HS-5 (cell line): ENCODE measurements at places on chromosomes 6 and 20.

GRCh38 chr6:100230115-100230952, 234.4 kb downstream of the SIM1 start:
- no peak for DNase-seq

DNA sequence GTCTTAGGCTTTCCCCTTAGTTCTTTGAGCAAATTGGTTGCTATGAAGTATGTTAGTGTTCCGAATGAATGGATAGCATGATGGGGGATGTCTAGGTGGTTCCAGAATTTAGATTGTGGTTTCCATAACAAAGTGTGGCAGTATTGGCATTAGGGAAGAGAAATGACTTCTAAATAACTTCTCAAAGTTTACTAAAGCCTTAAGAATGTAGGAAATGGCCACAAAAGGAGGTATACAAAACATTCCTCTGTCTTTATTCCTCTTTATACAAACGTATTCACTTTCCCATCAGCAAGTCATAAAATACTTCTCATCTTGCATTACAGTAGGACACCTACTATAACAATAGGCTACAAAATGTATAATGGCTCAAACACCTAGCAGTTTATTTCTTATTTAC, 279.6 kb downstream of the ESR1 start:
- DNase-seq: no peak

- DNase-seq: no peak
Observed at GRCh38 chr6:132725471-132725870, 11.6 kb upstream of the VNN1 start.

DNA sequence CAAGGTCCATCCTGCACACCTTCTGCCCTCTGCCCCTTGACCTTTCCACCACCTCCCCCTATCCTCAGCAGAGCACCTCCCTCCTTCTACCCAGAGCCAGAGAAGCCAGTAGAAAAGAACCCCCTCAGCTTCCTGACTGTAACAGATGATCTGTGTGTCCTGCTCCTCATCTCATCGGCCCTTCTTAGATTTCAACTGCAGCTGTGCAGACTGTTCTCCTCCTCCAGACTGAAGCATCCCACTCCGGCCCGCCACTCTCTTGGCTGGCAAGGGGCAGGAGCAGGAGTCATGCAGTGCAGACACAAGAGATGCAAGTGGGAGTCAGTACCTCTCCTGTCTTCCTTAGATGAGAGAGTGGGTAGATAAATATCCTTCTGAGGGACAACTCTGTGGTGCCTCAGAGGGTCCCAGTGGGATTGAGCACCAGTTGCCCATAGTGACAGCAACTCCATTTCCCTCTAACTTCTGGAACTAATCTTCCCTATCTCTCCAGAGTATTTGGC, 163.5 kb upstream of the MLN start:
- DNase-seq: no peak

DNA sequence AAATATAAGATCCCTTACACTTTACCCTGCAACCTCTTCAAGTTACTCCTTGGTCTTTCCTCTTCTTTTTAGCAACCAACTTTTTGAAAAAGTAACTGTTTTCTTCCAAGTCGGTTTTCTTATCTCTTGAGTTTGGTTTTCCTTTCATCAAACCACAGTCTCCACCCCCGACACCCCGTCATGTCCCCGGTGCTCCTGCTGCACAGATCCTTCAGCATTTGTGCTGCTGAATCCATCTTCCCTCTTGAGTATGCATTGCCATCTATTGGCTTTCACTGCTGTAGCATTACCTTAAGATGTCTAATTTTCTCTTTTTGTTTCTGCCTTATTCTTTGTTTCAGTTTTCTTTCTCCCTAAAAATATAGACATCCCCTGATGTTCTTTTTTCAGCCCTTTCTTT, 11.9 kb upstream of the TNFRSF21 start:
- DNase-seq: no peak

DNA sequence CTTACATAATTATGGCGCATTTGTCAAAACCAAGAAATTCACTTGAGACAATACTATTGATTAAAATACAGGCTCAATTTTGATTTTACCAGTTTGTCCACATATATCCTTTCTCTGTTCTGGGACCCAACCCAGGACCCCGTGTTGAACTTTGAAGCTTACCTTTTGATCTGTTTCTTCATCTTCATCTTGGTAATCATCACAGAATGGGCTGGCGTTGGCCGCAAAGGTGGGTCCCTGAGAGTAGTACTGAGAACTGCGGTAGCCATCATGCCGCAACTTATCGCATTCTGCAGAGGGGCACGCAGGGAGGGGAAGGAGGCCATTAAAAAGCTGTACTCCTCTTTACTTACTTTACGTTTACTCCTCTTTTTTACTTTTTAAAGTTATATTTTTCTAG, 26.1 kb downstream of the NHSL1 start:
- no peak for DNase-seq

GRCh38 chr6:152502421-152503188, 134.6 kb downstream of the SYNE1 start:
- DNase-seq: no peak

DNA sequence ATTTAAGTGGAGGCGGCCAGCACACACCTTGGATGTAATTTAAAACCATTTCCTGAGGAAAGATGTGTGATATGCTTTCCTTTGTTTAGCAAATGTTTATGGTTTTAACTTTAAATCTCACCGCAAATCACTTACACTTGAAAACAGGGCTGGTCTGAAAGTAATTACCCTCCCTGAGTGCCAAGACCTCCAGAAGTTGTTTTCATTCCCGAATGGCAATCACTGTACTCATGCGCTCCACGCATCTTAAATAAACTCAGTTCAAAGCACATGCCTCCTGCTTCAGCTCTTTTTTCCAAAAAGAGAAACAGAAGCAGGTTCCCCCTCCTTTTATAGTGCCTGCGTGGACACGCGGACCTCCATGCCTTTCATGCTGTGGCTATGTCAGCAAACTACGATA, 224.0 kb downstream of the SMOC2 start:
- DNase-seq: no peak

GRCh38 chr20:5136096-5136495, 9.3 kb downstream of the CDS2 start:
- no peak for DNase-seq

DNA sequence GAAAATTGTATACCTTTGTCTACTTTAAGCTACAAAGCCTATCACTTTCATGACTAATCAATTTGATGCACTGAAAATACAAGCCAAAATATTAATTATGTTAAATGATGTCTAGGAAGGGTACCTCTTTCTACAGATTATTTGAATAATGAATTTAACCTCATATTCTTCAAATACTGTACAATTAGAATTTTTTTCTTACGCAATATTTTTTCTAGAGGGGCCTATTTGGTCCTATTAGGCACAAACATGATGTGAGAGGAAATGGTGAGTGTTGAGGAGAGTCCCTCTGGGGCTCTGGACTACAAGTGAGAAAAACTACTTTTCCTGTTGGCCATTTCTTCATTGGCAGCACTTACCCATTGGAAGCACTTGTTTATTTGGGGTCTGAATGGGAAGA, 5.4 kb downstream of the DCDC2 start:
- DNase-seq: no peak

- no peak for DNase-seq
Observed at GRCh38 chr6:33778444-33779121, 10.3 kb downstream of the LEMD2 start.

DNA sequence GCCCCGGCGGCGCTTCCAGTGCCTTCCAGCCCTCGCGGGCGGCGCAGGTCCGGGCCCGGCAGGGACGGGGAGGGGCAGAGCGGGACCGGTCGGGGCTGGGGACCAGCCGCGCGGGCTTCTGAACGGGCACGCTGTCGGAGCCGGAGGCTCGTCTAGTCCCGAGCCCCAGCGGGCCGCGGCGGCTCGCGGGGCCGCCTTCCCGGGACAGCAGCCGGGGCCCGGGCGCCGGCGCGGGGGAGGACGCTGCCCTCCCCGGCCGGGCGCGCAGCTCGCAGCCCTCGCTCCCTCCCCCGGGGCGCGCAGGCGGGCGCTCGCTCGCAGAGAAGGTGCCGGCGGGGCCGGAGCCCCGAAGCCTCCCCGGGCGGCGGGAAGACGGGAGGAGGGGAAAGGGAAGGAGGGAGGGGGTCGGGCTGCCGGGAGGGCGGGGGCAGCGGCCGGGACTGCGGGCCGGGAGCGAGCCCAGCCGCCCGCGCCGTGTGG, 696 bp upstream of the SIRPA start:
- no peak for DNase-seq

GRCh38 chr6:3939964-3940363, 90.8 kb downstream of the FAM50B start:
- no peak for DNase-seq

- no peak for DNase-seq
Observed at GRCh38 chr6:85405175-85405852, 44.6 kb upstream of the NT5E start.

DNA sequence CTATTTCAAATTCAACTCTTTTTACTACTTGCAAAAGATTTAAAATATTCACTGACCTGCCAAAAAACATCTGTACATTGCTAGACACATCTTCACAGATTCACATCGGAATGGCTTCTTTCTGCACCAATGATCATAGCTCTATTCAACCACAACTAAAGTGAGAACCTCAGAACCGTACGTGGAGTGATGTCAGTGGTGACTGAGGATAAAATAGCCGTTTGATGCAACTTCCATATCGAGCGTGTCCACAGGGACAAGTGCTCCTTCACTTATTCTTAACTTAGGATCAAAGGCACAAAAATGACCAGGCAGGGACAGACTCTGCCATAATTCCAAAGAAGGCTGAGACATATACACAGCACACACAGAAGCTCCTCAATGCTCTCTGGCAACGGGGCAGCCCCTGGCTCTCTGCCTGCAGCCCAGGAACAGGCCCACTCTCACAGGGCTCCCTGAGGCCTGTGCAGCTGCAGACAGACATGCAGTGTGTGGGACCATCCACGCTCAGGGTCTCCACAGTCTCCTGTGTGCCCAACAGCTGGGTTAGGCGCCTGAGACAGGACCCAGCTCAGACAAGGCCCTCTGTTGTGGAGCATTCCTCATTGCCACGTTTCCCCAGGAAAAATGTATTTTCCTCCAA, 22.8 kb downstream of the FYN start:
- DNase-seq: no peak

DNA sequence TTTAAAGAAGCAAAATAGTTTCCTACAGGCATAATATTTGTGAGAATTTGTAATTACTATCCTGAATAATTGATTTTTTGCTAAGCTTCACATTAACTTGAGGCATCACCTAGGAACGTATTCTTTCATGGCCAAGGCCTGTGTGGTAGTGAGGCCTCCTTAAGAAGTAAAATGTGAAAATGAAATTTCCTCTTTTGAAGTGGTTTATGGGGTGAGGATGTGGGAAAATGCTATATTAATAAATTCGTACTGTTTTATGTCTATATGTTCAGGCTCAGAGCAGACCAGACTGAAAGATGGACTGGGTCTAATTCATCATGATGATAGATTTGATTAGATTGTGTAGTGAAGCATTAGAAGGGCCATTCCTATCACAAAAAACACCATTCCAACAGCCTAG, 33.1 kb downstream of the MYLIP start:
- no peak for DNase-seq

- no peak for DNase-seq
Observed at GRCh38 chr20:38755324-38755910, 7.2 kb downstream of the ACTR5 start.

DNA sequence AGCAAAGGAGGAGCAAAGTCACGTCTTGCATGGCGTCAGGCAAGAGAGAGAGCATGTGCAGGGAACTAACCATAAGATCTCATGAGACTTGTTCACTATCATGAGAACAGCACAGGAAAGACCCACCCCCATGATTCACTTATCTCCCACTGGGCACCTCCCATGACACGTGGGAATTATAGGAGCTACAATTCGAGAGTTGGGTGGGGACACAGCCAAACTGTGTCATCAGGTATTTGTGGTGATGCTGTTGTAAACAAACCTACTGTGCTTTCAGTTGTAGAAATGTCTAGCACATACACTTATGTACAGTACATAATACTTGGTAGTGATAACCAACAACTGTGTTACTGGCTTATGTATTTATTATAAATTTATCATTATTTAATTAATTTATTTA, 128.3 kb downstream of the UTRN start:
- DNase-seq: no peak

- no peak for DNase-seq
Observed at GRCh38 chr6:84074988-84075781, 41.6 kb downstream of the MRAP2 start.

DNA sequence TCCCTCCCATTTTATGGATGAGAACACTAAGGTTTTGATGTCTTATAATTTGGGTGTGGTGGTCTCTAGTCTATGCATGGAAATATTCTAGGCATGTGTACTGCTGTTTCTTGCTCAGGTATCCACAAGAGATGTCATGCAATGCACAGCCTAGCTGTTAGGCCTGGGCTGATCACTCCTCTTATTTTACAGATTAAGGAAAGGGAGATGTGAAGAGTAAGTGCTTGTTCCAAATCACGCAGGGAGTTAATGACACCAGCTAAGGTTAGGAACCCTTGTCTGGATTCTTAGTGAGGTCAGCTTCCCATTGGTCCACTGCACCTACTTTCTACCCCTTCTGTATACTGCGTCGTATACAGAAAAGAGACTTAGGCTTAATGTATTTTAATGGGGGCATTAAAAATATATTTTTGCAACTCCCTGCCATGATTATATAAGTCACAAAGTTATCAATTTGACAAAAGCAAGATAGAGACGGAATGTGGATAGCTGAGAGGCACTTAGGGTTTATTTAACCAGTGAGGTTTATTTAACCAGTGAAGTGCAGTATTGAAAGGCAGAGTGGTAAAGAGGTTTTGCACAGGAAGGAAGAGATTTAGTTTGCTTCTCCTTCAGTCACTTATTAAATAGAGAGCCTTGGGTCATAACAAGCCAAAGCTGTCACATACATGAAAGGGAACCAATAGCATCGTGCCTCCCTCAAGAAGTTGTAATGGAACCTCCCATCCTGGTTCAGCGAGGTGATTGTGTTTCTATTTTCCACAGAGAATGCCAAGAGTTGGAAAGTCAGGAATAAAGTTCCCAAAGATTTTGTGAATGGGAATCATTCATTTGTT, 95.0 kb upstream of the FAM184A start:
- DNase-seq: no peak

- peak; percentile 32 for DNase-seq
Observed at GRCh38 chr20:33862709-33863403, 51.7 kb downstream of the CHMP4B start.

- no peak for DNase-seq
Observed at GRCh38 chr6:99121748-99122147, 174.0 kb upstream of the FBXL4 start.

DNA sequence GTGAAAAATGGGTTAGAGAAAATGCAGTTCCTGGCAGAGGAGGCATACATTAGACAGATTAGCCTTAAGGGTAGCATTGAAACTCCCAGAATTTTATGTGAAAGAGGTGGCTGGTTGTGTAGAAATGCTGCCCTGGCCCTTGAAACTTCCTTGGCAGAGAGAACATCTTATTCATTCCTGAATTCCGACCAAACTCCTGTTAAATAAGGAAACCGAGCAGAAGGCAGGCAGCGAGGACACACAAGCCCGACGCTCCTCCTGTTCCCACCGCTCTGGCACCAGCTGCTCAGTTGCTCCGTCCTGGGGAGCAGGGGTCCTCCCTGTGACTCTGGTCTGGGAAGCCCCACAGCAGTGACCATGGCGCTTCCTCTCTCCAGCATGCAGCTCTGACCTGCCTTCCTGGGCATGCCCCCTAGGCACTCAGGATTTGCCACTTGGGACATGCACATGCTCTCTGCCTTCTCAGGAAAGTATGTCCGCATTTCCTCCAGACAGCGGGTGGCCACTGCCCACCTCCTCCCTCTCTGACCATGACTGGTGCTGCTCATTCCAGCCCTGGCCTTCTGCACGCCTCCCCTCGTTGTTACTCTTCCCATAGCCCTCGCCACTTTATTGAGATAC, 35.2 kb upstream of the CLDN20 start:
- DNase-seq: no peak
